Daoy (cell line): ENCODE measurements at places on chromosomes 13 and 19. TPM values are rescaled to one million over a fixed set of nuclear protein-coding genes. Genes with fewer than 3 reads are reported as not detected.

The DCT gene
- total RNA-seq = 0.29 TPM in 1 of 2 replicates, not detected in the other

The CYP4F8 gene
- total RNA-seq = not detected in 2 replicates

The ACER1 gene
- total RNA-seq = not detected in 2 replicates

The RFPL4A gene
- total RNA-seq = 64.2 and 89.1 TPM in 2 replicates

DNA sequence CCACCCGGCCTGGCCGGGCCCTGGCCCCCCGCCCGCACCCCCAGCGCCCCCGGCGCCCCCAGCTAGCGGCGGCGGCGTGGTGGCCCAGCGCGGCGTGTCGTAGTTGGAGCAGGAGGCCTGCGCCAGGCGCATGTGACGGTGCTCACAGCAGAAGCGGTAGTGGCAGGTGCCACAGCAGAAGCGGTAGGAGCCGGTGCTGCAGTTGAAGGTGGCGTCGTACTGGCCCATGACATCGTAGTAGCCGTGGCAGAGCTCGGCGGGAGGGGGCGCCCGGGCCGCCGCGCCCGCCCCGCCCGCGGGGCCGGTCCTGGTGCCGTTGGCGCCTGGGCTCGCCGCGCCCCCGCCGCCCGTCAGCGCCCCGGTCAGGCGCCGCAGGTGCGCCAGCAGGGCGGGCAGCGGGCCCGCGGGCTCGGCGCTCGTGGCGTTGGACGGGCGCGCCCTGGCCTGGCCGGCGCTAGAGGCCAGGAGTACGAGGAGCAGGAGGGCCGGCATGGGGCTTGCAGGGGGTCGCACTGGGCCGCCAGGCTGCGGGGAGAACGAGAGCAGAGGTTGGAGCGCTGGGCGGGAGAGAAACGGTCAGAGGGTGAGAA, 633 bp downstream of the SHISA7 start:
- no peak for DNase-seq

- no peak for DNase-seq
These were observed 275.2 kb upstream of the GPC6 start for GRCh38 chr13:92951273-92951890.

GRCh38 chr13:71290963-71291841, 575.8 kb downstream of the DACH1 start:
- DNase-seq = no peak

GRCh38 chr13:97273341-97273831, 51.3 kb downstream of the MBNL2 start:
- DNase-seq = no peak
